Activated CD4-positive, alpha-beta T cell treated with anti-CD3 and anti-CD28 coated beads for 1 hour (primary cell): ENCODE measurements at places on chromosomes 16 and 17.

- DNase-seq, result no peak
These were observed 9.7 kb downstream of the VASN start for GRCh38 chr16:4381072-4381934.

GRCh38 chr17:266219-266618 is 84.8 kb upstream of the DOC2B start:
- DNase-seq, result no peak

DNA sequence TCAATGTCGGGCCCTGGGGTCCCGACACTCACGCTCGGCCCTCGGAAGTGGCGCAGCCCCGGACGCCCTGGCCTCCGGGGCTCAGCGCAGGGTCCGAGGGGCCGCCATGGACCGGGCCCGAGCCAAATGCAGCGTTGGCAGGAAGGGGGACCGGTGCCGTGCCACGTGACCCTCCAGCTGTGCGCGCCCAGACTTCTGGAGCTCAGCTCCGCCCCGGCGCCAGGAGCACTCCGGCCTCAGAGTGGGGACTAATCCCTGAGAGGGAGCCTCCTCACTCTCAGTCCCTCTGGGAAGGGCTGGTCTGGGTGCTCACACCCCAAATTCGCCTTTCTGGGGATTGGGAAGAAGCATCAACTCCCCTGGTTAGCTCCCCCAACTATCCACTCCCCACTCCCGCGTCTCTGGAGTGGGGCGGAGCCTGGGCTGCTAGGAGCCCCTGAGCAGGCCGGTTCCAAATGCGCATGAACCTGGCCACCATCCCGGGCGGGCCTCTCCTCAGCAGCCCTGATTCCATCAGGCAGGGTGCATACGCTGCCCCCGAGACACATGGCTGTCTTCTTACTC is at the start of gene B3GNT9:
TSS of gene B3GNT9 (minus strand) at position 166 of the 564 bp plus-strand sequence. CDS start 513 bp downstream, outside the sequence.
- no peak for DNase-seq

DNA sequence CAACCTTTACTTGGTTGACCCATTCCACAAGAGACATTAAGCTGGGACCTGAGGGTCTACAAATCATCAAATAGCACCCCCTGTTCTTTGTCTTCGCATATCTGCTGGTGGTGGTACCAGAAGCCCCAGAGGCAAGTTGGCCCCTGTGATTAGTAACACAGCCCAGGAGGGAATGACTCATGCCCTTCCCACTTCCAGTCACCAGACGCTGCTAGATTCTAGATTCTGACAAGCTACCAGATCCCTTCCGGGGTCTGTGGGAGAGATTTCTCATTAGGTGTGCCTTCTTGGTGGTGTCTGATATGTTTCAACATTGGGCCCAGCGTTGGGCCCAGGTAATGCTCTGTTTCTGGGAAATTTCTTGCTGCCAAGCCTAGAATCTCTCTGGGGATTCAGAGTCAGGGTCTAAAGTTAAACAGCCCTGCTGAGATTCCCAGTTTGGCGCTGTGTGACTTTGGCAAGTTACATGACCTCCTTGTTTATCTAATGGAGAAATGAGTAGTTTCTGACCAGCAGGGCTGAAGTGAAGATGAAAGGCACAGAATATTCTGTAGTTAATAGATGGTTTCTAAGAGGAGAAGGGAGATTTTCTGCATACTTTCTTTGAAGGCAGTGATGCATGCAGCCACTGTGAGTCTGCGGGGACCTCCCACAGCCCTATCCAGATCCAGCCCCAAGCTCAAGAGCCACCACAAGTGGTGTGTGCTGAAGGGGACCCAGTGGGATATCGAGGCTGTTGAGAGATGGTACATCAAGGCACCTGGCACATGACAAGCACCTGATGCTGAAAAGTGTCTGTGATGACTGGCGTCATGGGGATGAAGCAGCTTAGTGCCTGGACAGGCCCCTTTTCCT is 3.9 kb downstream of the TRPV2 start:
- DNase-seq, result peak; percentile 43

GRCh38 chr16:14650629-14651028 is 17.9 kb downstream of the BFAR start:
- DNase-seq, result no peak

DNA sequence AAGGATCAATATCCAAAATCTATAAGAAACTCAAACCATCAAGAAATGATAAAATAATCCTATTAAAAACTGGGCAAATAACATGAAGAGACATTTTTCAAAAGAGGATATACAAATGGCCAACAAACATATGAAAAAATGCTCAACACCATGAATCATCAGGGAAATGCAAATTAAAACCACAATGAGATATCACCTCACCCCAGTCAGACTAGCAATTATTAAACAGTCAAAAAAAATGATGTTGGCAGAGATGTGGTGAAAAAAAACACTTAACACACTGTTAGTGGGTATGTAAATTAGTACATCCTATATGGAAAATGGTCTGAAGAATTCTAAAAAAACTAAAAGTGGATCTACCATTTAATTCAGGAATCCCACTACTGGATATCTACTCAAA is 379.0 kb upstream of the SOX9 start:
- no peak for DNase-seq

GRCh38 chr16:16029431-16030011 is 80.1 kb downstream of the ABCC1 start:
- no peak for DNase-seq

DNA sequence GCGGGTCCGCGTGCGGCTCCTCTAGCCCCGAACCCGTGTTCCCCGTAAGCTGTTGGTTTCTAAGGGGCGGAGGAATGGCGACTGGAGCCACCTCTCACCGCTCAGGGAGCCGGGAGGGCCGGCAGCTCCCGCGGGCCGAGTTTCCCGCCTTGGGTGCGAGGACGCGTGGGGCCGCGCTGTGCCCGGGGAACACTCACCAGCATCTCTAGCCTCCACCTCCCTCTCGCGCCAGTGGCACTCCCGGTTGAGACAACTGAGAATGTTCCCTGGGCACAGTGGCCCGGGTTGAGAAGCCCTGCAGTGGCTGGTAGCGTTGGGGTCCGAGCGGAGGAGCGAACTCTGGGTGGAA is 560 bp downstream of the TELO2 start:
- DNase-seq, result no peak

- no peak for DNase-seq
These were observed 161.9 kb downstream of the WSCD1 start for GRCh38 chr17:6231886-6232731.

- DNase-seq, result no peak
These were observed 58.5 kb downstream of the RGS9 start for GRCh38 chr17:65195716-65196115.

- no peak for DNase-seq
These were observed 14.9 kb downstream of the GLG1 start for GRCh38 chr16:74591876-74592650.

DNA sequence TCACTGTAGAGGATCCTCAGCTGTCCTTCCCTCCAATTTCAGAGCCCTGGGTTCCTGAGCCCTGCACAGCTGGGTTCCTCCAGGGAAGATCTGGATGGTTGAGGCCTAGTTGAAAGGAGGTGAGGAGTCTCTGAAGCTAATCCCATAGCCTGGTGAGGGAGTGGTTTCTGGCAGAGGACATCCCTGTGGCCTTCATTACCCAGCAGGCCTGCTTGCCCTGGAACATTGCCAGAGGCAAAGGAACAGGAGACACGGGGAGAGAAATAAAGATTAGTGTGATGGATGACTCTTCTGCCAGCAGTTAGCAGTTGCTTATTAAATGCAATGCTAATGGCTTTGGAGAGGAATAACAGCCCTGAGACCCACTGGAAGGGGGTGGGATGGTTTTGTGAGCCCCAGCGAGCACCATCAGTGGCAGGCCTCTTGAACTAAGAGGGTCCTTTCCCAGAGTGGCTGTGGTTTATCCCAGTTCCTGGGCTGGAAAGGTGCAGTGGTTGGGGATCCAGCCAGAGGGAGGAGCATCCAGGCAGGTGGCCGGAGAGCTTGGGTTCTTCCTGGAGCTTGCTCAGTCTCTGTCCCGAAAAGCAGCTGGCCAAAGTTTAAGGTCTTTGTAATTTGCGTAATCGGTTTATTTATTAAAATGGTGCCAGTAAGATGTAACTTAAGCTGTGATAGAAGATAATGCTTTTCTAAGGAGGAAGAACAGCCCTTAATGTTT is 209.7 kb downstream of the CCDC182 start:
- DNase-seq, result no peak

- DNase-seq, result no peak
These were observed 94.3 kb downstream of the ABCA8 start for GRCh38 chr17:68860941-68861340.

DNA sequence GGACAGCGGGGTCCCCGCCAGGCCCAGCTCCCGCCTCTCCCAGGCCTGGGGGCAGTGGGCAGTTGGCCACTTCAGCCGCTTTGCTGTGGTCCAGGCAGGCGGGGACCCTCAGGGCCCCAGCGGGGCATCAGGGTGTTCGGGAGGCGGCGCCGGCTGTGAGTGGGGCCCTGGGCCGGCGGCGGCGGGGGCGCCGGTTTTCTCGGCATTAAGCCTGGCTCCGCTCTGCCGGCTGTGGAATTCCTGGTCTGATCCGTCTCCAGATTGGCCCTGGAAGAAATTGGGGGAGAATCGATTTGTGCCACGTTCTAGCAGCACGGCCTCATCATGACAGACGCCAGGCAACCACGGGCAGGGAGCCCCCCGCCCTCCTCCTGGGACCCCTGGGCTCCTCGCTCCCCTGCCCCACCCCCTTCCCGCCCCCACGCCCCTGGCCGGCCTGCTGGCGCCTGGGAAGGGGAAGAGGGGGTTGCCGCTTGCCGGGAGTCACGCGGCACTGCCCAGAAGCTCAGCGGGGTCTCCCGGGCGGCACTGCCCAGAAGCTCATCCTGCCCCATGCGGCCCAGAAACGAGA is 28.6 kb upstream of the SSTR5 start:
- DNase-seq, result no peak

DNA sequence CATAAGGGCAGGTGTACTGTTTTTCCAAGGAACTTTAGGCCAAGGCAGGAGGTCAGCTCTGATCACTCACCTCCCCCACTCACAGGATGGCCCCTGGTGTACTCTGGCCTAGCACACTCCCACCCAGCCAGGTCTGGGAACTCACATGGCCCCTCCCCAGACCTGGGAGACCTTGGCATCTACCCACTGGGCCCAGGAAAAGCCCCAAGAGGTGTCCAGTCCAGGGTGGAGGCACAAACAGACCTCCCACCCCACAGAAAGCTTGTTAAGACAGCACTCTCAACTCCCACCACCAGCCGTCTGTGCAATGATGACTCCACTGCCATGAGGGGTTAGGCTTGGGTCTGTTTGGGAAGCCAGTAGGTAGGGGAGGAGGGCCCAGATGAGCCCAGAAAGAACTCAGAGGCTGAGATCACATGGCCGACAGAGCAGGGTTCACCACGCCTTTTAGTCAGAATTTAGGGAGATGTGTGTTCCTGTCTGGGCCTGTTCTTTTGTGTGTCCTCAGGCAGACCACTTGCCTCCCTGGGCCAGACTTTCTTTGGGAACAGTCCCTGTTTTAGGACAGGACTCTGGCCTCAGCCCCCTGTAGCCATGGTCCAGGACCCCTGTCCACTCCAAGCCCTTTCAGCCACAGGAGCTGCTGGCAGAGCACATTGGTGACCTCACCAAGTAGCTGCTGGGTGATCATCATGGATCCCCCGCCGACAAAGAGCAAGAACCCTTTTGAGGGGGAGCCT is 12.1 kb upstream of the CBFB start:
- DNase-seq, result no peak
